ENCODE measurements at places on chromosomes 13 and 19.

GRCh38 chr13:46572752-46573431, 19.9 kb downstream of the LRCH1 start:
- DNase-seq: no peak

- DNase-seq: peak; percentile 44
Measured at GRCh38 chr19:35352448-35353304, 5.0 kb downstream of the FFAR1 start.

DNA sequence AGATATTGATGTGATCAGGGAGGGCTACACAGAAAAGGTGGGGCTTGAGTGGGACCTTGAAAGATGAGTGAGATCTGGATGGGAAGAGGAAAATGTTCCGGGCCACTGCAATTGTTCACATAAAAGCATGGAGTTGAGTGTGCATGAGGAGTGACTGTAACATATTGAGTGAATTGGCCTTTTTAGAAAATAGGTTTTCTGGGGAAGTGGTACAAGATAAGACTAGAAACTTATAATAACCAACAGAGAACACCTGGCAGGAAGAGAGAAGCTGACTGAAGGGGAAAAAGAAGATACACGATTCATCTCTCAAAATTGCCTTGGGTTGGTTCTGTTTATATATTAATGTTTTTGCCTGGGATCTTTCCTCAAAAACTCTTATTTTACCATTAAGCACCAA, 32.2 kb downstream of the SLC10A2 start:
- no peak for DNase-seq

DNA sequence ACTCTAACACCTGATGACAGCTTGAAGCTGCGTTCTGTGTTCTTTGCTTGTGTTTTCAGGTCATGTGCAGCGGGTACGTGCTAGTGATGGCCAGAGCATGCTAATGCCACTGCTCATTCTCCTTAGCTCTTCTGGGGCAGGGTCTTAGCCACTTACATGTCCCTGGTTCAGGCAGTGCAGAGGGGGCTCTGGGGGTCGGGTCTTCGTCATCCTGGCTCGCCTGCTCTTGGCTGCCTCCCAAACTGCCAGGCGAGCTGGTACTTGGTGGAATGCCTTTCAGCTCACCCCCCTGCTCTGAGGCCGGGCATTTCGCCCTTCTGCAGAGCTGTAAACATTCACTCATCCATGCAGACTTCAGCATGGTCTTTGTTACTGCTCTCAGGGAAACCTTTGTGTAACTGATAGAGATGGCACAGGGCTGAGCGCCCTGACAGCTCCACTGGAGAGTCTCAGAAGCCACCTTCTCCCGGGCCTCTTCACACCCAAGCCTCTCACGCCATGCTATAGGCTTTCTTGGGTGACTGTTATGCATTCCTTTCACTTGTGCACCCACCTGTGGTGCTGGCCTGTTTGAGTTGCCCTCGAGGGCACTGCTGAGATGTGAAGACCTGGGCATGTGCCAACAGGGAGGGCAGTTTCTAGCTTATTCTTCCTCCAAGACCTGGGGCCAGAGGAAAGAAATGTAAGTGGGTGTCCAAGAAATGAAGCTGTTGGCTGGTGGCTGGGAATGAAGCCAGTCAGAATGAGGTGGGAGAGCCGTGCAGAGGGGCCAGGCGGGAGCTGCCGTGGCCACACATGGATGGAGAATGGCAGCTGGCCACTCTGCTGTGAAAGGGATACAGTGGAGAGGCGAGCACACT, 24.4 kb downstream of the FAM124A start:
- DNase-seq: no peak

DNA sequence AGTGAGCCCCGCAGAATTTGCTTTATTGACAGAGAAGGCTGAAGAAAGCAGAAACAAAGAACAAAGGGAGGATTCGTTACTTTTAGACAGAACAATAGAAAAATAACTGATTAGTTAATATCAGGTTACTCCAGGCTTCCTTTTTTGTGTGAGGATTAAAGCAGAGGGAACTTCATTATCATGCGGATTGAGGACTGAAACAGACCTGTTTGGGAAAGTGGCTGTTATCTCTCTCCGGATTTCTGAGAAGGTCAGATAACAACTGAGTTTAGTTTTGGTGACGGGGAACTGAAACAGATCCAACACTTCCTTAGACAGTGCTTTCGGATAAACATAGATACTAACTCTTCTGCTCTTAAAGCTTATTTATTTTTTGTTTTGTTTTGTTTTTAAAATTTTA, 246.4 kb upstream of the ZNF507 start:
- DNase-seq: no peak

GRCh38 chr19:12938779-12939601, 581 bp downstream of the CALR start:
- DNase-seq: no peak

DNA sequence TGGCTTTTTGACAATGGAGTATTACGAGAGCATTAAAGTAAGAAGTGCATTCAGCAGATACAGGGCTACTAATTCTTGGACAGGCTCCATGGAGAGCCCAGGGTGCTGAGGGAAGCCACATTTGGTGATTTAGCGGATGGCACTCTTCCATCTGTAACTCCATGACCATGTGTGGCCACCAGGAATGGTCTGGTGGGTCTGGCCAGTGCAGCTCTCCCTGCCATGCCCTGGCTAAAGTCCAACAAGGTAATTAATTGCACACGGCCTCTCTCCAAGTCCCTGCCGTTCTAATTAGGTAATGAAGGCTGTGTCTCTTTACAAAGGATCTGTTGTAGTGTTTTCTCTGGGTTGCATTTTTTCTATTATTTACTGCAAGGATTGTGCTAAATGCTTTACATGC, 4.3 kb upstream of the ZFR2 start:
- no peak for DNase-seq

GRCh38 chr19:47020132-47020805, 632 bp downstream of the NPAS1 start:
- DNase-seq: no peak

DNA sequence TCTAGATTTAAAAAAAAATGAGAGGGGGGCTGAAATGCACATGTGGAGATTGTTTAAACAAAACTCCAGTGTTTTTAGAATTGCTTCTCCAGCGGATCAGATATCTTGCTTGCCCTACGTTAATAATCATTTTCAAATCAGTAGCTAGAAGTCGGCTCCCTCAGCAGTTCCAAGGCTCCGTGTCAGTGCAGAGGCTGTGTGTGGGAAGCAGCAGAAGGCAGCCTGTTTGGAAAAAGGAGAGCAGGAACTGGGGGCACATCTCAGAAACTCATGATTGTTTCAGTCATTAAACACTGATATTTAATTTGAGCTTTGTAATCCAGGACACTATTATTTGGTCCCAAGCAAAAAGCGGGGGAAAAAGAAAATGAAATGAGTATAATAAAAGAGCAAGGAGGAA, 50.9 kb downstream of the SOX21 start:
- no peak for DNase-seq

DNA sequence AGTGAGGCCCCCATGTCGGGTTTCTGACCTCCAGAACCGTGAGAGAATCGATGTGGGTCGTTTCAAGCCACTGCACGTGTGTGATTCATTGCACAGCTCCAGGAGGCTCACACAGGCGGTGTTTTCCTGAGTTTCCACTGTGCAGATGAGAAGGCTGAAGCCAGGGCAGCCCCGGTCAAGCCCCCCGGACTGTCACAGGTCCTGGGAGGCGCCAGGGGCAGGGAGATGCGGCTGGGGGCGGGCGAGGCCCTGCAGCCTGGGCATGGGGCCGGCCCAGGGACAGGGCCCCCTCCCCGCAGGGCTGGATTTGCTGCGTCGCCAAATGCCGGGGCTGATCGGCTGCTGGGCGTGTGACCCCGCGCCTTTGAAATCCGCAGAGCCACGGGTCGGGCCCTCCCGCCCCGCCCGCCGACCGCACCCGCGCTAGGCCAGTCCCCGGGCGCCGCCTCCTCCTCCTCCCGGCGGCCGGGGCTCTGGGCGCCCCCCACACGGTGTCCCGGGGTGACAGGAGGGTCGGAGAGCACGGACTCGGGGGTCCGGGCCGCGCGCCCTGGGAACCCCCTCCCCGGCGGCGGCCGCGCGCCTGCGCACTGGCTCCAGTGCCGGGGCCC, 9.9 kb upstream of the MKNK2 start:
- no peak for DNase-seq

DNA sequence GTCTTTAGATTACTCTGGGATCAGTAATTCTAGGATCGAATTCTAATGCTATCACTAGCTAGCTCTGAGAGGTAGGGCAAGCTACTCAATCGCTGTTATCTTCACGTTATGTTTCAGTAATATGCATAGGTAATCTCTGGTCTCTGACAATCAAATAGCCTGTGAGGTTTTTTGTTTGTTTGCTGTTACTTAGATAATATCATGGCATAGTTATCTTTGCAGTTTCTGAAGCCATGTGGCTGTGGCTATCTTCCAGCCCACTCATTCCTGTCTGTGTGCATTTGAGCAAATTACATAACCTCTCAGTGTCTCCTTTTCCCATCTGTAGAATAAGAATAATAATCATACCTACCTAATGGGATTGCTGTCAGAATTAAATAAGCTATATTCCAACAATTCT, 330.2 kb downstream of the PCDH9 start:
- DNase-seq: no peak

DNA sequence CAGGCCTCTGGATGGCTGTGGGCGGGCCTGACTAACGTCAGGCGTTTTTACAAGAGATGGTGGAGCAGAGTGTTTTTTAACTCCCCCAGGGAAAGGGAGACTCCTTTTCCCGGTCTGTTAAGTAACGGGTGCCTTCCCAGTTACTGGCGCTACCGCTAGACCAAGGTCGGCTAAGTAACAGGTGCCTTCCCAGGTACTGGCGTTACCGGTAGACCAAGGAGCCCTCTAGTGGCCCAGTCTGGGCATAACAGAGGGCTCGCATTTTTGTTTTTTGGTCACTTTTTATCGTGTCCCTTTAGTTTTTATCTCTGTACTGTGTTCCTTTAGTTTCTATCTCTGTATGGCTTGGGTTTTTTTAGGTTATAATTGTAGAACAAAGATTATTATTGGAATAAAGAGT, 10.0 kb downstream of the ZNF383 start:
- no peak for DNase-seq

GRCh38 chr13:33206425-33206824, 79.1 kb downstream of the STARD13 start:
- no peak for DNase-seq

DNA sequence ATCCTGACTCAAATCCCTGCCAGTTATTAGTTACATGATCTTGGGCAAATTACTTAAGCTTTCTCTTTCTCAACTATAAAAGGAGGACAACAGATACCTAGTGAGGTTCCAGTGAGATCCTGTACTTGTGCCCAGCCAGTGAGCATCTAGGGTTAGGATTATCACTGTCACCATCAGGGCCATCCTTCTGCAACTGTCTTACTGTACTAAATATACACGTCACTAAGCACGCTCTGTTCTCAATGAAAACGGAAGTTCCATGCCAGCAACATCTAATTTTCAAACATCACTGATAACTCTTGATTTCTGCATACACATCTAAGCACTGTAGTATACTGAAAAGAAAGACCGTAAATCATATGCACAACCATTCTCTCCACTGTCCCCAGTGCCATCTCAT, 70.0 kb downstream of the FOXO1 start:
- DNase-seq: no peak

GRCh38 chr19:2478278-2478755, 2.4 kb downstream of the GADD45B start:
- DNase-seq: peak; percentile 23

- no peak for DNase-seq
Measured at GRCh38 chr13:50153401-50153800, 138.2 kb downstream of the KCNRG start.

- no peak for DNase-seq
Measured at GRCh38 chr13:29503041-29503837, 92.2 kb downstream of the SLC7A1 start.

DNA sequence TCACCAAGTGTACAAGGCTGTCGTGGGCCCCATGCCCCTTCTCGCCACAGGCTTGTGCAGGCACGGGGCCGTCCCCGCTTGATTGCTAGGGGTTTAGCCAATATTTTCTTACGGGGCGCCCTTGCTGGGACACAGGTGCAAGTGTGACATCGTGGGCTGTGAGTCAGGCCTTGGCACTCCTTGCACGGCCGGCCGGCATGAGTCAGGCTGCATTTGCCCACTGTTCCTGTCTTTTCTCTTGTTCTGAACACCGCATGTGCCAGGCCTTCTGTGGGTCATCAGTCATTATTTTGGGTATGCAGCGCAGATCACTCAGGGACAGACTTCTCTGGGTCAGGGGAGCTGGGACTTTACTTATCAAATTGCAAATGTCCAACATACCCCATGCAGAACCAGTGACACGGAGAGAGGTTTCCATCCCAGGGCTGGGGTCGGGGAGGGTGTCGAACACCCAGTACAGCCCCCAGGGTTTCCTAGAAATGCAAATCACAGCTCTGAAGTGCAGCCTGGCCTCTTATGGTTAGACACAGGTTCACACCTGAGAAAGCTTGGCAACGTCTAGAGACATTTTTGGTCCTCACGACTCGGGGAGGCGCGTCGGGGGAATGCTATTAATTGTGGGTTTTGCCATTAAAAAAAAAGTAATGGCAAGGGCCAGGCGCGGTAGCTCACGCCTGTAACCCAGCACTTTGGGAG, 22.5 kb upstream of the KLF2 start:
- DNase-seq: no peak

- no peak for DNase-seq
Measured at GRCh38 chr13:25806264-25806974, 245.4 kb downstream of the SHISA2 start.

DNA sequence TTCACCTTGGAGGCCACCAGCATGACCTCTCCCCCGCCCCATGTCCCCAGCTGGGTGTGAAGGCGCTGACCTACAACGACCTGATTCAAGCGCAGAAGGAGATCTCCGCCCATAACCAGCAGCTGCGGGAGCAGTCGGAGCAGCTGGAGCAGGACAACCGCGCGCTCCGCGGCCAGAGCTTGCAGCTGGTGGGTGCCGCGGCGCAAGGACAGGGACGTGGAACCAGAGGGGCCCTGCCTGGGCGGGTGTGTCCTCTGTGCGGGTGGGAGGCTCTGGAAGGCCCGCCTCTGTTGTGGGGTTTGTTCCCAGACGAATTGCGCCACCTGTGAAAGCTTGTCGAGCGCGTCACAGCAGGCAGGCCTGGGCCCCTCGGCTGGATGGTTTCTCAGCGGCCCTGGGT, 22.3 kb downstream of the PLEKHJ1 start:
- no peak for DNase-seq

DNA sequence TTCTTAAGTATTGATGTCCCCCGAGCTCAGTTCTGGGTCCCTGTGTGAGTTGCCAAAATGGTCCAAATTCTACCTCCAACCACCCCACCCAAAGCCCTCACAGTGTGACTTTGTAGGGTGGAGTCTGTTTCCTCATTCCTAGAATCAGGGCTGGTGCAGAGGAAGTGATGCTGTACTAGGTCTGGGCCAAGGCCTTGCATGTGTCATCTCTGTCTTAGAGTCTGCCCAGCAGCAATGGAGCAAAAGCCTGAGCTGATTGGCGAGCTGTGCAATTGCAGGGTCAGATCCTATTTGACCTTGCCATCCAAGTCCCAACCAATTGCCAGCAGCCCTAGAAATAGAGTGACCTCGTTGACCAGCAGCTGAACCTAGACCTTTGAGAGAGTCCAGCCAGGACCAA, 97.0 kb upstream of the ANKRD10 start:
- no peak for DNase-seq
